Neural progenitor cell (in vitro differentiated cells): ENCODE measurements at places on chromosomes 7 and 10.

DNA sequence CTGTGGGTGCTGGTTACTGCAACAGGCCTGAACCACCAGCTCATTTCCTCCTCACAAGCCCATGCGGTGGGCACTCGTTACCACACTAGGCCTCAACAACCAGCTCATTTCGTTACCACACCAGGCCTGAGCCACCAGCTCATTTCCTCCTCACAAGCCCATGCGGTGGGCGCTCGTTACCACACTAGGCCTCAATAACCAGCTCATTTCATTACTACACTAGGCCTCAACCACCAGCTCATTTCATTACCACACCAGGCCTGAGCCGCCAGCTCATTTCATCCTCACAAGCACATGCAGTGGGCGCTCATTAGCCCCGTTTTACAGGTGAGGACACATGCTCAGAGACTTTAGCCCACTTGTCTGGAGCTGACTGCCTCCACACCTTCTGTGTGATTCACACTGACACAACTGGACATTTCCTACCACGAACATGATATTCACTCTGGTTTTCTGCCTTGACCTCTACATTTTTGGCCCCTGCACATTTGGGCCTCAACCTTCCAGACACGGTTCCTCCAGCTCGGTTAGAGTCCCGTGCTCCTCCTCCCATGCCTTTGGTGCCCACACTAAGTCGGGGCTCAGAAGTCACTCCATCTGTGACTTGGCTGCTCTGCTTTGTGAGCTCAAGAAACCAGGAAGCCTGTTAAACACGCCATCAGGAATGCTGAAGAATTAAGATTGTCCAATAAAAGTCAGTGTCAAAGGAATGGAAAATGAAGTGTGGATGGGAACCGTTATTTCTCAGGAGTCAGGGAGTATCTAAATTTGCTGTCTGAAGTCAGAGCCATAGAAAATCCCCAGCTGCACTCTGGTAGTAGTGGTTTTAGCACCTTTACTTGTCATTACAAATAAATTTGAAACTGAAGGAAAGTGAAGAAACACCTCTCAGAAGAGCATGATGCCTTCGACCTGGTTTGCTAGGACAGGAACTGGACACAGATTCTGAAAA lies 55.8 kb upstream of the LANCL2 start:
- DNase-seq = no peak

DNA sequence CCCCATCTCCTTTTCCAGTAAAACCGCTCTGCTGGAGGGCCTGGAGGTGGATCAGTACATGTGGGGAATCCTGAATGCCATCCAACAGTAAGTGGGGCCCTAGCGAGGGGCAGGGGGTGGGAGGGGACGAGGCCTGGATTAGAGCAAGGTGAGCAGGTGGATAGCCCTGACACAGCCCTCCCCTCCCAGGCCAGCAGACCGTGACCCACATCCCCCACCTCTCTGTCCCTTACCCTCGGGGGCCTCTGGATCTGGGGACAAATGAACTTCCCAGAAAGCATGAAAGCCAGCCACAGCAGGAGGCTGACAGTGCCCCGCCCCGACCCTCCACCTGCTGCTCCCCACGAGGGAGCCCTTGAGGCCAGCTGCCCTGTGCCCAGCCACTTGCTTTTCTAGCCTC lies 41.8 kb upstream of the PPIF start:
- DNase-seq = no peak

- DNase-seq = no peak
Measured at GRCh38 chr7:43363035-43363791, 219.7 kb upstream of the STK17A start.

DNA sequence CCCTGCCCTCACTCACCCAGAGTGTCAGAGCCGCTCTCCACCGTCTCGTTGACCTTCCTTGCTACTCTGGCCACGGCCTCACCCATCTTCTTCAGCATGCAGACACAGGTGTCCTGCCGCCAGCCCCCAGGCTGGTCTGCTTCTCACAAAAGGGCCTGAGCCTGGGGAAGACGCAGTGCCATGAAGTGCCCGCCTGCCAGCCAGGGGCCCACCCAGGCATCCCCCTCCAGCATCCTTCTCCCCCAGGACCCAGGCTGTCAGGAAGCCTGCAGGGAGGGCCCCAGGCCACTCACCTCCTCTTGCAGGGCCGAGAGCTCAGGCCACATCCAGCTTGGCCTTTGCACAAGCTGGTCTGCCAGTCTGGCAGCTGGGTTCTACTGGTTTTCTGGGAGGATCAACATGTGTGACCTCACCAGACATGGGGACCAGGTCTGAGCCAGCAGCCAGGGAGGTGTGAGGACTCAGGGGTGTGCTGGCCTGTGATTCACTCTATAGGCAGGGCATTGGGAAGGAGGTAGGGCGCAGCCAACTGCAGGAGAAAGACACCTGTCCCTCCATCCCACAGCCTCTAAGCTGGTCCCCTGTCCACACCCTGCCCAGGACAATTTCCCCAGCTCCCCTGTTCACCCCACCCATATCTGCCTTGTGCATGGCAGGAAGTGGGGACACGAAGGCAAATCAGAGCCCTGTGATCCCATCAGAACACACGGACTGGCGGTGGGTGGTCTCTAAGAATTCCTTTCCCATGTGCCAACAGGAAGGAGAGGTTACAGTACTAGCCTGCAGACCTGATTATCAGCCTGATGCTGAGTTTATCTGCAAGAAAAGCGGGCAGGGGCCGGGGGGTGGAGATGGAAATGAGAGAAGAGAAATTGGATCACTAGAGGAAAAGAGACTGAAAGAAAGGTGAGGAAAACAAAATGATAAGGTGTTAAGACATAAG lies 5.7 kb downstream of the LRRC20 start:
- no peak for DNase-seq

GRCh38 chr10:71746344-71747037 lies 26.8 kb downstream of the VSIR start:
- peak; percentile 45 for DNase-seq

DNA sequence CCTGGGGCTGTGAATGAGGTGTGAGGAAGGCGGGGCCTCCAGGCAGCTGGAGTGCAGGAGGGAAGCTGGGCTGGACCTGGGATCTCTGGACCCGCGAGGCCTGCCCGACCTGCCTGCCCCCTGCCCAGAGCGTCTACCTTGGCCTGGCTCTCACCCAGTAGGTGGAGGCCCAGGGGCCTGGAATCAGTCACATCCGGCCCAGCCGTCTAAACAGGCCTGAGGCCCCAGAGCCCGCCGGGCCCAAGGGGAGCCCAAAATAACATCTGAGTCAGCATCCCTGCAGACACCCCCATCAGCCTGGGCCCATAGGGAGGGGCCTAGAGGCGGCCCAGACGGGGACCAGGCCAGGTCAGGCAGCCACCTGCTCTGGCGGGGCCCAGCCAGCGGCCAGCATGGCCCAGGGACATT lies 15.1 kb upstream of the ELN start:
- no peak for DNase-seq

- no peak for DNase-seq
Measured at GRCh38 chr7:77979219-77979618, 180.6 kb downstream of the PHTF2 start.

DNA sequence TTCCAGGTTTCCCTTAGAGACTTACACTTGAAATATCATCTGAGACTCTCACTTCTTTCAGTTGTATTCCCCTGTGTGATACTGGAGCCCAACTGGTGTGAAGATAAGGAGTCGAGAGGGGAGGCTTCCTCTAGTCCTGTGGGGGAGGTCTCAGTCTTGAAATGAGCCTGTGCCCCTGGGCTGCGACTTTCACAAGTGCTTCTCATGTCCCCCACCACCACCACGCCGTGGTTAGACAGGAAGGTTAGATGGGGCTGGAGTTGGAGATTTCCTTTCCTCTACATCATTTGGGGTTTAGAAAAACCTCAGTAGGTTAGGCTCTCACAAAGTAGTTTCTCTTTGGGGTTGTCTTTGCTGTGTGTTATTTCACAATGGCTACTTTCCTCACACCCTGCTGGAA lies 25.6 kb upstream of the MKX start:
- DNase-seq = no peak

DNA sequence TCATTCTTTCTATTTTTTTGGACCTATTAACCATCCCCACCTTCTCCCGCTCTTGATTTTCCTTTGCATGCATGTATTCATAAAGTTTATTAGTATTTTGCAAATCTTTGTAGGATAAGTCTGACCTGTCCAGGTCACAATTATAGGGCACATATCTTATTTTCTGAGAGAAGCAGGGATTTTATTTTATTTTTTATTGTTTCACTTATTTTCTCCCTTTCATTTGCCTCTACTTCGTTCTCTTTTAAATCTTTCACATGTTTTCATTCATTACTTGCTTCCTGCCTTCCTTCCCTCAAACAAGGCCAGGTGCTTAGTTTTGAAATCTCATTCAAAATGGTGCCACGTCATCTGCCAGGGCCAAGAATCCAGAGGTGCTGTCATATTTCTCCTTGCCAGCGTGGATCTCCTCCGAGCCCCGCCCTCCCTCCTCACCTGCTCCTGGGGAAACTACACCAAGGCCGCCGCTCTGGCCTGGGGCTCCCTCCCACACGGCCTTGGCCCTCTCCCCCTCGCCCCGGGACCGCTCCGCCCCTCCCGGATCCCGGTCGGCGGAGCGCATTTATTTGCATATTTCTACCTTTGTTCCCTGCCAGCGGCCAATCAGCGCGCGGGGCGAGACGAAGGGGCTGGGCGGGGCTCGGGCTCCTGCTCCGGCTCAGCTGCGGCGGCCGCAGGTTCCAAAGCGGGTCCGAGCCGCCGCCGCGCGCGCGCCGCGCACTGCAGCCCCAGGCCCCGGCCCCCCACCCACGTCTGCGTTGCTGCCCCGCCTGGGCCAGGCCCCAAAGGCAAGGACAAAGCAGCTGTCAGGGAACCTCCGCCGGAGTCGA lies at the start of gene TSPAN13:
TSPAN13 (plus strand) TSS at position 654 of the 830 bp plus-strand sequence. CDS start 213 bp downstream, outside the sequence.
- DNase-seq = peak; percentile 96

GRCh38 chr10:132545659-132546367 lies 8.2 kb downstream of the INPP5A start:
- DNase-seq = no peak
